ENCODE measurements at places on chromosomes 4 and X.

DNA sequence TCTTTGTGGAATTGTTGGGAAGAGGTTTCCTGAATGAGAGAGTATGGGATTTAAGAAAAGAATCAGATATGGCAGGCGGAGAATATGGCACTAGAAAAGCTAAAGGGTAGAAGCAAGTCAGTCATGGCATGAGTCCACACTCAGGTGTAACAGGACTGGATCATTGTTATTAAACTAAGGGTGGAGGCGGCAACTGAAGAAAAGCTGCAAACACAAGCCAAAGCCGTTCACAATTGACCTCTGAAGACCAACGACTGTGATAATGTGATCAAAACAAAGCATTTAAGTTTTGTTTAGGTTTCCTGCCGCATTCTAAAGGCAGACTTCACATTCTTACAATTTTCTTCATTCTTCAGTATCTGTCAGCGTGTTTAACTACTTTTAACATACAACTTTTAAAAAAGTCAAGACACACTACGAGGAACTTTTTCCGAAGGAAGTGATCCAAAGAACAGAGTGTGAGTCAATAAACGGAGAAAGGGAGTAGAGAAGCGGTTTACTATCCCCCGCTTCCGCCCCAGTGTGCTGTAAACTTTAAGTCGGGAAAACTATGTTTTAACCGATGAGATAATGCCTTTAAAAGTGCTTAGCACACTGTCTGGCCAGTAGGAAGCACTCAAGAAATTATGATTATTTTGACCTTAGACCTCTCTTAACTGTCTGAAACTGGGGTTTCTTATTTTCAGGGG, 909 bp upstream of the SLAIN2 start:
- no peak for DNase-seq

GRCh38 chr4:85607624-85608023, 132.7 kb downstream of the ARHGAP24 start:
- no peak for DNase-seq

DNA sequence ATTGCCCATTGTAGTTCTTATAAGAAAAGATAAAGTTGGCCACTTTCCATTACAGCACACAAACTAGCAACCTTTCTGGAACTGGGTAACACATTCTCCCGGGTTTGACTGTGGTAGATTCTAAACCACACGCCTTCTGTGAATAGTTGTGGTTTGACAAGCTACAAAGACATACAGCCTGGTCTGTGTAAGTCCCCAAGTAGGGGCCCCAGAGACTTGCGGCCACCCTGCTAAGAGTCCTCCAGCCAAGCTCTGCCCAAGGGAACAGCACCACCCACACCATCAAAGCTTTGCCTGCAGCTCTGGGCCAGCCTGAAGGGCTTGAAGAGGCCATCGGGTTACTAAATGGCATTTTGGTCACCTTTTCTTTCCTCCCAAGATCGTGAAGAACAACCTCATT, 203.4 kb downstream of the MAML3 start:
- DNase-seq: no peak

GRCh38 chr4:16676230-16676770, 222.1 kb downstream of the LDB2 start:
- no peak for DNase-seq

DNA sequence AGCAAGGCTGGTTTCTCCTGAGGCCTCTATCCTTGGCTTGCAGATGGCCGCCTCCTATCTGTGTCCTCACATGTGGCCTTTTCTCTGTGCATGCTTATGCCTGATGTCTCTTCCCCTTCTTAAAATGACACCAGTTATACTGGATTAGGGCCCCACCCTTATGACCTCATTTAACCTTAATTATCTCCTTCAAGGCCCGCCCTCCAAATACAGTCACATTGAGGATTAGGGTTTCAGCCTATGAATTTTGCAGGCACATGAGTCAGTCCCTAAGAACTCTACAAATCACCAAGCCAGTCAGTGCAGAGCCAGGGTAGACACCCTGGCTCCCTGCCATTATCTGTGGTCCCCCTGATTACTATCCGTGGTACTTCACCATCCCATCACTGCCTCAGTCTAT, 51.6 kb downstream of the MAML3 start:
- no peak for DNase-seq

- no peak for DNase-seq
Measured at GRCh38 chr4:178937130-178937529, 1494.9 kb upstream of the AGA start.
